ENCODE measurements at places on chromosomes 7 and 10.

DNA sequence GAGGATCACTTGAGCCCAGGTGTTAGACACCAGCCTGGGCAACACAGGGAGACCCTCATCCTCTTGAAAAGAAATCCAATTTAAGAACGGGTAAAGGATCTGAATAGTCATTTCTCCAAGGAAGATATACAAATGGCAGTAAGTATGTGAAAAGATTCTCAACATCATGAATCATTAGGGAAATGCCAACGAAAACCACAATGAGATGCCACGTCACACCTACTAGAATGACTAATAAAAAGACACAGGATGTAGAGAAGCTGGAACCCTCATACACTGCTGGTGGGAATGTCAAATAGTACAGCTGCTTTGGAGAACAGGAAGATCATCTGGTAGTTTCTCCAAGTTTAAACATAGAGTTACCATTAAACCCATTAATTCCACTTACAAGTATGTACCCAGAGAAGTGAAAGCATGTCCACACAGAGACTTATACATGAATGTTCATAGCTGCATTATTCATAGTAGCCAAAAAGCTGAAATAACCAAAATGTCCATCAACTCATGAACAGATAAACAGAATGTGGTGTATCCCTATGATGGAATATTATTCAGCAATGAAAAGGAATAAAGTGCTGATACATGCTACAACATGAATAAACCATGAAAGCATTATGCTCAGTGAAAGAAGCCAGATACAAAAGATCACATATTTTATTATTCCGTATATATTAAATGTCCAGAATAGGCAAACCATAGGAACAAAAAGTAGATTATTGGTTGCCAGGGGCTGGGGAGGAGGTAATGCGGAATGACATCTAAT is 13.1 kb upstream of the ZMIZ2 start:
- DNase-seq, result no peak

DNA sequence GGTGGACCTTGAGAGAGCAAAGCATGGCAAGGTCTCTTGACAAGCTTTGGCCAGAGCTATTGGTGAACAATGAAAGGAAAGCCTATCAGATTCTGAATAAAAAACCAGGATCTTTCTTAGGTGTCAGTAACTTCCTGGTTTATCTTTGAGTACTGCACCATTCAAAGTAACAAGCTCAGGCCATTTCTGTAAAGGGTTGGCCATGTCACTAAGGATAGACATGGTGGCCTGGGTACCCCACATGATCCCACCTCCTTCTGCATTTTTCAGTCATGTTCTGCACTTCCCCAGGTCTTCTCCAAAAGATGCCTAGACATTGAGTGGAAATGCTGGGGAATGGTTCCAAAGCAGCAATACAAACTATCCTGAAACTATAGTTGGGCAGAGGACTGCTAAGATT is 242.0 kb downstream of the ARHGAP12 start:
- no peak for DNase-seq

- peak; percentile 39 for DNase-seq
These were observed 75.2 kb downstream of the MYL10 start for GRCh38 chr7:101553771-101554445.

GRCh38 chr7:45143616-45144015 is 14.0 kb upstream of the RAMP3 start:
- no peak for DNase-seq

GRCh38 chr10:35700487-35700882 is 58.4 kb upstream of the FZD8 start:
- DNase-seq, result no peak

DNA sequence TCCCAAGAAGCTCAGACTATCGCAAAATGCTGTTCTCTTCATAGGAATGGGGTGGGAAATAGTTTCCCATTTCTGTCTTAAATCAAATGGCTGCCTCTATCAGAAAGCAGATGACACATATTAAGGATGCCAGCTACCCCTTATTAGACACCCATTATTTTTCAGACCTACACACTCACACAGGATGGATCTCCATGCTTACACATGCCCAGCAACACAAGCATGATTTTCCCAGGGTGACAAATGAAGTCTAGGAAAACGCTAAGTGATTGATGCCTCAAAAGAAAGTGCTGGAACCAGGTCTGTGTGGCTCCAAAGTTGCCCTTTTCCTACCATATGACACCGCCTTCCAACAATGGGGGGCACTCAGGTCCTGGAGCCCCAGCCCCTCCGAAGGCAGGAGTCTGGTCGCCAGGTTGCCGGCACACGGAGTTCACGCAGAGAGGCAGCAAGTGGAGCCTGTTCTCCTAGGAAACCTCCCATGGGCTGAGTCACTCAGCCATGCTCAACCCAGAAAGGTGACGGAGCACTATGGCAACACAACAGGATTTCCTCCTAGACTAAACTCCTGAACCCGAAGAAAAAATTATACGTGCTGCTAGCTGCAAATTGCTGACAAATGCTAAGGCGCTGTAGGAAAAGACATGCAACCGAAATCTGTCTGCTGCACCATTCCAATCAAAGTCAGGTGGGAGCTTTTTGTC is 19.8 kb downstream of the VOPP1 start:
- no peak for DNase-seq

DNA sequence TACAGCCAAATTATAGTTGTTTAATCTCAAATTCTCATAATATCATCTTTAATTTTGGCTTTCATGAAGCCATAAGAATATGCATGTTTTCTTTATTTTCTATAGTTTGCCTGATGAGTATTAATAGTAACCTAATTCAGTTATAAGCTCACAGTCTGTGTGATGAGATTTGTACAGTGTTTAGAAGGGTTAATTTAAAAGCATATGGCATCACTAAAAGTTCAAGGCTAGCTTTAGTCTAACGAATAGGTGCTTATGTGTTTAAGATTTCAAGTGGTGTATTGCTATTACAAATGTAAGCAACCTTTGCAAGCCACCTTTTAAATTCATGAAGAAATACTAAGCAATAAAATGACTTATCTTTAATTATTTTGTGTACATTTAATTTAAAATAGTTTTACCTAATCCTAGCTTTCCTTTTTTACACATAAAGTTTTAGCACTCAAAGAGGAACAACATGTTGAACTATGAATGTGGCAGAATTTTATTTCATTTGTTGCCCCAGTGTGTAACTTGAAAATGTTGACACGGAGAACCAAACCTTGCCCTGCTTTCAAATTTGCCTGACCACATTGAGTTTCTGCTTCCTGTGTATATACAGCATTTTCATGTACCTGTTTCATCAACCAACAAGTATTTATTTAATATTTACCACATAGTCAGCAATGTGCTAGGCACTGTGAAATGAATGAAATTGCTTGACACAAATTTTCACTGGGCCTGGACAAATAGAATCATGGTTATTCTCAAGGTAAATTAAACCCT is 41.5 kb downstream of the TET1 start:
- DNase-seq, result no peak

GRCh38 chr7:69961436-69961835 is 363.2 kb downstream of the AUTS2 start:
- no peak for DNase-seq

- no peak for DNase-seq
These were observed 136.3 kb upstream of the ANK3 start for GRCh38 chr10:60525716-60526585.

DNA sequence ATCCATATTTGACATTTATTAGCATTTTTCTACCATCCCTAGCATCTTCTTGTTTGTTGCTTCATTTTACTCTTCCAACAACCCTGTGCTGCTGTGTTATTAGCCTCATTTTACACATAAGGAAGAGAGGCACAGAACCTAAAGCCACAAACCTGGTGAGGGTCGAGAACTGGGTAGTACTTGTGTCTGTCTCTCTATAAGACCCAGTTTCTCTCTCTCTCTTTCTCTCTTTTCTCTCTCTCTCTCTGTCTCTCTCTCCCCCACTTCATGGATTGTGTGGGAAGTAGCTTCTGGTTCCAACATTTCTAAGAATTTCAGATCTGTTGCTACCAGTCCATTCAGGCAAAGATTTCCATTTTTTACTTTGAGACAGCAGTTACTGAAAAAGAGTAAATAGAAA is 1.4 kb upstream of the FRA10AC1 start:
- DNase-seq, result no peak

DNA sequence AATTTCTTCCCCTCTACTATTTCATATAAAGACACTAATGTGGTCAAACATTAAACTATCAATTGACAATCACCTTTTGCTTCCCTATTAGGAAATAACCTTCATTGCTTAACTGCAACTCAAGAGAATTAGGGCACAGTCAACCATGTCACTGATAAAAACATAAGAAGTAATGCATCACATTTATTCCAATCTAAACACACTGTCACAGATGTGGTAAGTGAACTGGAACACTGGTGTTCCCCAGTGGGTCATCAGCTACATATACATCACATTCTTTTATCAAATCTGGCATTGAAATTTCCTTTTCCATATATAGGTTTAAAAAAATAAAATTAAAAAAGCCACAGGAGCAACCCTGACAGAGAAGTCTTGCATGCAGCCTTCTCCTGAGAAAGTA is 3.7 kb downstream of the TRIL start:
- DNase-seq, result no peak

Data from ecto neural progenitor cell (in vitro differentiated cells).